ENCODE measurements at places on chromosomes 16 and 17. TPM values are rescaled to one million over a fixed set of nuclear protein-coding genes. Genes with fewer than 3 reads are reported as not detected.

GRCh38 chr17:58965221-58965620 lies 141.5 kb downstream of the TRIM37 start:
- no peak overlapping the region for H3K27ac ChIP-seq
- no peak for DNase-seq
- no peaks in the 10 kb centered on the region for H3K36me3 ChIP-seq
- H3K4me1 ChIP-seq, result peaks cover 21% of the 10 kb centered on the region
- H3K27me3 ChIP-seq, result no peaks in the 10 kb centered on the region
- H3K4me3 ChIP-seq, result no peak overlapping the region

DNA sequence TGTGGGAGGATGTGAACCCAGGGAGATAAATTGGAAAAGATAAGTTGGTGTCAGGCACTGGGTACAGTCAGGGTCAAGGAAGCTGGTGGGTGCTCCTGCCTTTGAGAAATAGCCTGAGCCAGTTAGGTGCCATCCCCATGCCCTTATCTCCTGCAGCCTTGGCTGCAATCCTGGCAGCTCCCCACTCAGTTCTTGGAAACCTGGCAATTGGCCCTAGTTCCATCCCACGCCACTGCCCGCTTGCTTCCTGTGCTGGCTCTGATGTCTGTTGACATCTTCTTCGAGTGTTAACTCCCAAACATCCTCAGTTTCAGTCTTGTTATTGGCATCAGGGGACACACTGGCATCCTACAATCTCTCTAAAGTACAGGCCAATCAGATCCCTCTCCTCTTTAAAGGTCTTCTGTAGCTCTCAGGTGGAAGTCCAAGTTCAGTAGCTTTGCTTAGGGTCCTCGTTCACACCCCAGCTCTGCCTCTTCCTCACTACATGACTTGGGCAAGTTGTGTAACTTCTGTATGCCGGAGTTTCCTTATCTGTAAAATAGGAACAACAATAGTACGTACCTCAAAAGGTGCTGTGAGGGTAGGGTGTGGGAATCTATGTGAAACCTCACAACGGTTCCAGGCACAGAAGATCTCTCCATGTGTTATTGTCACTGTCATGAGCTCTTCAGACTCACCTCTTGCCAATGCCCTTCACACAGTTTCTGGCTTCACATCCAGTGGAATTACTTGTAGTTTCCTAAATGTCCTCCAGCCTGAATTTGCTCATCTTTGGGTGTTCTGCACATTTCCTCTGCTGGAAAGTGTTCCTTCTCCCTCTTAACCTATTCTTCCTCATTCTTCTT lies 13.5 kb upstream of the PRKAR1A start:
- no peaks in the 10 kb centered on the region for H3K4me1 ChIP-seq
- H3K4me3 ChIP-seq, result no peak overlapping the region
- DNase-seq, result no peak
- no peak overlapping the region for H3K27ac ChIP-seq
- H3K36me3 ChIP-seq, result no peaks in the 10 kb centered on the region

DNA sequence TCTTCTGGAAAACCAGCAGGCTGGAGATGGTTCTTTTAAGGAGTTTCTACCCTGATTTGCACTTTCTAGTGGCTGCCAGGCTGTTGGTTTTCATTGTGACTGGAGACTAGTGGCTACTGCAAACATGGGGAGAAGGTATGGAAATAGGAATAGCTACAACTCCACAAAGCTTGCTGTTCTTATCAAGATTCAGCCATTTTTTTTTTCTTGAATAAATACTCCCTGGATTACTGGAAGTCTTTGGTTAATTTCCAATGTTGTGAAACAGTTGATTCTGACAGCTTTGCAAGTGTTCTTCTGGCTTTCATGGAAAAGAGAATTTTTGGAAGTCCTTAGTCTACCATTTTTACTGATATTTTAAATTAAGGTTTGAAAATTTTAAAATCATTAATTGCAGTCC lies 277.7 kb downstream of the HS3ST3A1 start:
- H3K36me3 ChIP-seq, result no peaks in the 10 kb centered on the region
- no peak for DNase-seq
- no peak overlapping the region for H3K4me3 ChIP-seq

DNA sequence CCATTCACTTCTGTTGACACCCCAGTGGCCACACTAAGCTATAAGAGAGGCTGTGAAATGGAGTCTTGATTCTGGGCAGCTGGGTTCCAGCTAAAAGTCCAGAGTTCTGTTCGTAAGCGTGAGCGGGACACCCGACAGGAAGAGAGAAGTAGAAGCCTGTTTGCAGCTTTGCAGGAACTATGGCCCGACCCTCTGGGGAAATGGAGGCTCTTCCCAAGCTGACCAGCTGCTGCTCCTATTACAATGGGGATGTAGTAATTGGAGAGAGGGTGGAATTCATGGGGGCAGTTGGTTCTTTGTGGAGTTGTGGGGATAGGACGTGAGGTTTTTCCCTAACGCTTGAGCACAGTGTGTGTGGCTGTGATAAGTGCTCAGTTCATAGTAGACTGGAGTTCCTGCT lies 28.4 kb downstream of the UBALD1 start:
- H3K4me3 ChIP-seq, result no peak overlapping the region
- no peaks in the 10 kb centered on the region for H3K27me3 ChIP-seq
- DNase-seq, result no peak
- H3K36me3 ChIP-seq, result no peaks in the 10 kb centered on the region

Gene ALOXE3
- total RNA-seq, result not detected

Gene CDRT15L2
- not detected for total RNA-seq
